ENCODE measurements at places on chromosomes 3 and 15. TPM values are rescaled to one million over a fixed set of nuclear protein-coding genes. Genes with fewer than 3 reads are reported as not detected.

DNA sequence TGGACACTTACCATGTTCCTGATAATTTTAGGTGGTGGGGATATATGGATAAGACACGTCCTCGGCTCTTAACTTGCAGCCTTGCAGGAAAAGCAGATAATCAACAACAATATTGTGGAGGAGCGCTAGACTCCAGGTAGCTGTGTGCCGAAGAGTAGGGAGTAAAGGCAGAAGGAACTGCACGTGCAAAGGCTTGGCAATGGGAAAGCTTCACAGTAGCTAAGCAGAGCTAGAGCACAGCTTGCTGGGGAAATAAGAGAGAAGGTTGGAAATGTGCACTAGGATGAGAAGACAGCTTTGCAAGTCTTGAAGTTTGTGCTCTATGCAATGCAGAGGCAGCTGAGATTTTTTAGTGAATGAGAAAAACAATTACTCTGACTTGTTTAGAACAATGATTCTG lies 12.4 kb downstream of the PSMA4 start:
- no peak for DNase-seq

GRCh38 chr3:126872701-126873342 lies 110.1 kb upstream of the PLXNA1 start:
- DNase-seq = no peak

DNA sequence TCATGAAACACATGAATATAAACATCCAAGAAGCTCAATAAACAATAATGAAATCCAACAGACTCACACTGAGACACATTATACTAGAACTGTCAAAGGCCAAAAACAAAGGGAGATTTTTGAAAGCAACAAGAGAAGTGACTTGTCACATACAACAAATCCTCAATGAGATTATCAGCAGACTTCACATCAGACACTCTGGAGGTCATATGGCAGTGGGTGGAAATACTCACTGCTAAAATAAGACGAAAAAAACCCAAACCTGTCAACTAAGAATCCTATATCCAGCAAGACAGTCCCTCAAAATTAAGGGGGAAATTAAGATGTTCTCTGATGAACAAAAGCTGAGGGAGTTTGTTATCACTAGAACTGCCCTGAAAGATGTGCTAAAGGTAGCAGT lies 125.4 kb upstream of the MELTF start:
- DNase-seq = no peak

GRCh38 chr3:46987319-46987742 lies 7.9 kb downstream of the NBEAL2 start:
- DNase-seq = no peak

GRCh38 chr3:178536211-178537079 lies at the start of gene KCNMB2:
Gene KCNMB2 (plus strand): TSS chr3:178536436.
- DNase-seq = no peak

DNA sequence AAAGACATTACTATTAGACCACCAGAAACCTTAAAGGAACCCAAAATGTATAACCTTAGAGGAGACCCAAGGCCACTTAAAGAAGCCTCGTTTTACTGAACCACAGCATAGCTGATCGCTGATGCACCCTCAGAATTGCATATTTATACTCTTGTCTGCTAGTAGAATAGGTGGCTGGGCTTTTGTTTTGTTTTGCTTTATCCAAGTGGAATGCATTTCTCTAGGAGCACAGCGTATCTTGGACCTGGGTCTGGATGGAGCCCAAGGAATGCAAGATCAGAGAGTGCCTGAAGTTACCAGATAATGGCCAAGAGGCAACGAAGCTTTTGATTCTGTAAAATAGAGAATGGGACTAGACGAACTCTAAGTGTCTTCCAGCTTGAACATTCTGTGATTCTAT lies 129.2 kb upstream of the COL8A1 start:
- DNase-seq = no peak

DNA sequence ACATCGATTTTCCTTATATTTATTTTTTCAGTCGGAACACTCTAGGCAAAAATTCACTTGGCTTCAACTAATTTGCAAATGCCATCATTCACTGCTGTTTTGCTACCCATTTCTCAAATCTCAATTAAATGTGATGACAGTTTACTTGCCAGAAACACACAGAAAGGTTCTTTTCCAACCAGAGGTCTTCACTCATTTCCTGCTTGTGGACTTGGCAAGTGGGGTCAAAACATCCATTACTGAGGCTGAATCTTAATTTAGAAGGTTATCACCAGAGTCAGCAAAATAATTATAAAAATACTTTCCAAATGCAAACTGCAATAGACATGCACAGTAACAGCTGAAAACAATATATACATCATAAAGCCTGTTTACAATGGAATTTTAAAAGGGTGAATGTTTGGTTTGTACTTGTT lies 625.4 kb upstream of the TBL1XR1 start:
- DNase-seq = no peak

- DNase-seq = no peak
These were observed 84.4 kb downstream of the RFTN1 start for GRCh38 chr3:16429086-16429485.

- no peak for DNase-seq
These were observed 1218.9 kb downstream of the ROBO2 start for GRCh38 chr3:78258798-78259197.

DNA sequence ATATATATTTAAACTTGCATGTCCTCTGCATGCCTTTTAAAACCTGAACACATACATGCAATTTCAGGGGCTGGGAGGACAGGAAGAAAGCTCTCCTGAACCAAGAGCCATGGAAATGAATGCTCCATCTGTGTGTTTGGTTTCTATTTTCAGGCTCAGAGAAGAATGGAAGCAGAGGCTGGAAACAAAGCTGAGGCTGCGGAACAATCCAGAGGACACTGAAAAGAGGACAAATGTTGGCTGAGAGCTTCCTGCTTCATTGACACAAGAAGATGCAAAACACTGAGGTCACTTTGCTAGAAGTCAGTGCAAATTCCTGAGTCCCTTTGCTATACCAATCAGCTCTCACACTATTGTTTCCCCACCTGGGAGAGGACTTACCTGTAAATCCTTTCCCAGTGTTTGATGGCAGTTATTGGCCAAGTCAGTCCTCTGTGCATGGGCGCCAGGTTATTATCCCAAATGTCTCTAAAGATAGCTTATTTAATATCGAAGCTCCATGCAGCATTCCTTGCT lies 12.7 kb downstream of the FAM240A start:
- DNase-seq = no peak

- DNase-seq = no peak
These were observed 1.1 kb downstream of the GORASP1 start for GRCh38 chr3:39106281-39106811.

DNA sequence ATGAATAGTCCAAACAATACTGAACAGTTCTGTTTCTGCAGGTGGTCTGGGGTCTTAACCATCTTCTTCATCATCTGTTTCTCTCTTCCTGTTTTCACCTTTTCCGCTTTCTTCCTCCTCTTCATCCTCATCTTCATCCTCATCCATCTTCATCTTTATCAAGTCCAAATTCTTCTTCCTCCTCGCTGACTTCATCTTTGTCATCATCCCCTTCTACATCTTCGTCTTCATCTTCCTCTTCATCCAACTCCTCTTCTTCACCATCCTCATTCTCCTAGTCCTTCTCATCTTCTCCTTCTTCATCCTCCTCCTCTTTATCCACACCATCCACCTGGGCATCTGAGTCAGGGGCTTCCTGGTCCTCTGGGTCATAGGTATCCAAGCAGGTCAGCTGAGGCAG lies 16.5 kb upstream of the CFAP161 start:
- no peak for DNase-seq

GRCh38 chr15:56978898-56979662 lies 60.6 kb downstream of the TCF12 start:
- DNase-seq = no peak

DNA sequence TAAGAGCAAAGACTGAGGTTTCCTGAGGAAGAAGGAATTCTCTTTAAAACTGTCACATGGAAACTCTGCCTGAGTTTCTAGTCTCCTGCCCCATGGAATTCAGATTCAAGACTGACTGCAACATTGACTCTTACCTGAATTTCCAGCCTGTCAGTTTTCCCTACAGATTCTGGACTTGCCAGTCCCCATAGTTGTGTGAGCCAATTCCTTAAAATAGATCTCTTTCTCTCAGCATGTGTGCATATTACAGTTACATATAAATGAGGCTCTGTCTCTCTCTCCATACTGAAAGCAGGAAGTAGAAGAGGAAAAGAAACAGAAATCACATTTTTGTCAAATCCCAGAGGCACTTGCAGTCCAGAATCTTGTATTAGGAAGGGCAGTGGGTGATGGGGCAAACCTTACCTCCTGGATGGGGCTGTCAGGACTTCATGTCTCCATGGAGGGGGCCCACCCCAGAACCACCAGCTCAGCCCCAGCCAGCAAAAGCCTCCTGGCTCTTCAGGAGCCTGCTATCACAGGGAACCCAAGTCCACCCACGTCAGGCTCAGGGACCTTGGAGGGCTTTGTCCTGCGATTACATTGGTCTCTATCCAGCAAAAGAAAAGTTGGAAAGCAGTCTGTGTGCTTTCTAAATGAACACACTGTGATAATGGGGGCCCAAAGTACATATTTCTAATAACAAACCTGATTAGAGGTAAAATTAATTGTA lies 18.8 kb upstream of the GOLGA8J start:
- no peak for DNase-seq

SLITRK3 gene
- total RNA-seq = not detected

CTXN2 gene
- not detected for total RNA-seq

SPTSSB gene
- total RNA-seq = not detected

HIGD2B gene
- total RNA-seq = not detected

RARB gene
- total RNA-seq = not detected

GRK7 gene
- not detected for total RNA-seq

B3GNT5 gene
- total RNA-seq = 0.78 TPM

CHAC1 gene
- total RNA-seq = 20.3 TPM

GOLGA8S gene
- total RNA-seq = 0.33 TPM

ACKR4 gene
- not detected for total RNA-seq
